Epithelial cell of proximal tubule (primary cell): ENCODE measurements at places on chromosomes 2 and 18. TPM values are rescaled to one million over a fixed set of nuclear protein-coding genes. Genes with fewer than 3 reads are reported as not detected.
A peak's percentile ranks its signal among the peaks of the same experiment; 100 is the strongest.

GRCh38 chr2:101986804-101987740 lies 4.7 kb upstream of the IL1R2 start:
- DNase-seq, result no peak

DNA sequence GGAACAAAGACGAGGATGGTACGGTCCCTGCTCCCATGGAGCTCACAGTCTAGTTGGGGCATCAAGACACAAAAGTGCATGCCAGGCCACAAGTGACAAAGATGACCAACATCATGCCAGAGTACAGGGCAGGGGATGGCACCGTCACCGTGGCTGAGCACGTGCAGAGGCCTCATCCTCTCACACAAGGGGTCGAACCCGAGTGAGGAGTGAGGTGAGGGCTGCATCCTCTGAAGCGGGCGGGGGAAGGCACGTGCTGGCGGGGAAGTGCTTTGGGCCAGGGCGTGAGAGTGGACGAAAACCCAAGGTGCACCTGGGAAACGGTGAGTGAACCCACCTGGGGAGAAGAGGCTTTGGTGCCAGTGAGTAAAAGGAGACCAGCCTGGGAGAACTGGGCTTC lies 41.0 kb downstream of the MRPL35 start:
- no peak for DNase-seq

GRCh38 chr2:180872255-180872654 lies 108.2 kb upstream of the UBE2E3 start:
- no peak for DNase-seq

DNA sequence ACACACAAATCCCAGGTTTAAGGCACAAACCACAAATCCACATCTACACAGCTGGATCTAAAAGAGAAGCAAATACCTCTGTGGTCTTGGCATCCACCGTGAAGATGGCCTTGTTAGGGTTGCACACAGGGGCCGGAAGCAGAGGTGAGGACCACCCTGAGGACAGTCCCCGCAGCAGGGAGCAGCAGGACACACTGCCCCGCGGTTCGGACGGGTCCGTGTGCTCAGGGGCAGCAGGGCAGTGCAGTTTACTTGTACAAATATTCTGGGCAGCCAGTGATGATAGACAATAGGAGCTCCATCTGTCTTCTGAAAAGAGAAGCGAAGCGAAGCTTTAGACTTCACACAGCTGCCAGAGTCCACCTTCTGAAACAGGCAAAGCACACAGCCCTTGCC lies 8.8 kb downstream of the PASK start:
- DNase-seq, result no peak

DNA sequence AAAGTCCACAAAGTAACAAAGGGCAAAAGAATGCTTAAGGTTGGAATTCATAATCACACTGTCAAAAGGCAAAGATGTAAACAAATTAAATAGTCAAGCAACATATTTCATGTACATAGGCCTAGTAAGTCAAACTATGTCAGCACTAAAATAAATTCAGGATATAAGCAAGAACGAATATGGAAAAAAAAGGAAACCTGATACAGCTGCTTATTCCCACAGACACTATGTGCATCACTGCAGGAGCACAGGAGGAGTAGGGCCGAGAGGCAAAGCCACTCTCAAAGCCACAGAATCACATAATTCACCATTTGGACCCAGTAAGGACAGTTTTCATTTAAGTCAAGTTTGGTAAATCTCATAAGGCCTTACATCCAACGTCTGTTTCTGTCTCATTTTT lies 116.6 kb downstream of the SATB2 start:
- DNase-seq, result no peak

DNA sequence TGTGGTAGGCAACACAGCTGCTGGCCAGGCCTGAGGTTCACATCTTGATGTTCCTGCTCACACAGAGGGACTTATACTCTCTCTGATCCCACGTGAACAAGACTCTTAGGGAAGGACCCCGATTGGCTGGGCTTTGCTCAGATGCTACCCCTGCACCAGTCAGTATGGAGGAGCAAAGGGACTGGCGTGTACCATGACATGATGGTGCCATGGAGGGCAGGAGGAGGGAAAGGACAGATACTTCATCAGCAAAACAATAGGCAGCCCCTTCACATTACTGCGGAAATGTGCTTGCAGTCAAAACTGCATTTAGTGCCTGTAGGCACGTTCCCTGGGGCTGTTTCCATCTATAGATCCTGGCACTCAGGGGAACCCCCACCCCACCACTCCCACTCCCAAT lies 42.7 kb downstream of the ZFP36L2 start:
- no peak for DNase-seq

- no peak for DNase-seq
These were observed 20.9 kb downstream of the GKN2 start for GRCh38 chr2:68931799-68932198.

GRCh38 chr18:74012954-74013630 lies 134.5 kb downstream of the FBXO15 start:
- DNase-seq, result no peak

- no peak for DNase-seq
These were observed 144.9 kb upstream of the TWIST2 start for GRCh38 chr2:238703053-238703415.

The NT5DC4 gene
- total RNA-seq, result not detected in 2 replicates

The HYCC2 gene
- 2.1 and 4.1 TPM in 2 replicates for total RNA-seq

GRCh38 chr2:103152556-103152955 lies 390.7 kb downstream of the TMEM182 start:
- DNase-seq, result no peak

The PLB1 gene
- total RNA-seq, result 1.2 and 2.1 TPM in 2 replicates

GRCh38 chr18:8620845-8621244 lies 11.6 kb downstream of the RAB12 start:
- no peak for DNase-seq

DNA sequence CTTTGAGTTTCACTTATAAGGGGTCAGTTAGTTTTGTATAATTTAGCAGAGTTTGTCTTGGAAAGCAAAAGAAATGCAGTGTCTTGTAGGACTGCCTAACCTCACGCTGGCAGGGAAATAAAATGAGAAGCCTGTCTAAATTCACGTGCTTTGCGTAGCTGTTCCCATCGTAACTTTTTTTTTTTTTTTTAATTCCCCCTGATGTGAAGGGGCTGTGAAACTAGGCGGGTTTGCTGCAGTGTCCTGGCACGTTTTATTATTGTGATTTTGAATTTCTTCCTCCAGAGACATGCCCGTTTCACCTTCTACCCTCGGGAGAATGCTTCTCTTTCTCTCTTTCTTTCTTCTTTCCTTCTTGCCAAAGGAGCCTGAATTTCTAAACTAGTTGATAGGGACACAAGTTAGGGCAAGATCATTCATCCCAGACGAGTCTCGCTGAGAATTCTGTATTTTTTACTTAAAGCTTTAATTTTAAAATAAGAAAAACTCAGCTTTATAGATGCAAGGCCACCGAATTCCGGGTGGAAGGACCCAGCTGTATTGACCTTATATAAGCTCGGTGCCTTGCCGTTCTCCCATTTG lies 2.3 kb downstream of the MEIS1 start:
- DNase-seq, result no peak

GRCh38 chr18:13450289-13451212 lies 232.0 kb downstream of the LDLRAD4 start:
- no peak for DNase-seq

GRCh38 chr18:29912351-29912750 lies 1130.2 kb downstream of the DSC3 start:
- DNase-seq, result no peak

- no peak for DNase-seq
These were observed 1342.0 kb upstream of the ZEB2 start for GRCh38 chr2:145861940-145862339.

- no peak for DNase-seq
These were observed 188.7 kb downstream of the MBD5 start for GRCh38 chr2:148209603-148210002.

GRCh38 chr2:109247812-109248211 lies 118.8 kb downstream of the SH3RF3 start:
- DNase-seq, result no peak

GRCh38 chr2:200765139-200765951 lies 46.4 kb upstream of the BZW1 start:
- peak; percentile 76 for DNase-seq

DNA sequence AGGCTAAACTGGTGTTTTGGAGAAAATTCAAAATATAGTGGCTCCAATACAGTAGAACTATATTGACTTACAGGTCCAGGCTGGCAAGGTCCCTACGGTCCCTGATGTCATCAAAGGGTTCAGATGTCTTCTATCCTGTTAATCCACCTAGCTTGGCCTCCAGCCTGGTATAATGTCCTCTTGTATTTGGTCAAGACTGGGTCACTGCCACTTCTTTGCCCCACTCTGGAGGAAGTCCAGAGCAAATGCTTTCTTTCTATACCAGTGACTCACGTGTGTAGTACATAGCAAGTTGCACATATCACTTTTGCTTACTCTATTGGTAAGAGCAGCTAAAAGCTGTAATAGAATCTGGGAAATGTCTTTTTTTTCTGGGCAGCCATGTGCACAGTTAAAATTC lies 80.8 kb downstream of the LCLAT1 start:
- no peak for DNase-seq

DNA sequence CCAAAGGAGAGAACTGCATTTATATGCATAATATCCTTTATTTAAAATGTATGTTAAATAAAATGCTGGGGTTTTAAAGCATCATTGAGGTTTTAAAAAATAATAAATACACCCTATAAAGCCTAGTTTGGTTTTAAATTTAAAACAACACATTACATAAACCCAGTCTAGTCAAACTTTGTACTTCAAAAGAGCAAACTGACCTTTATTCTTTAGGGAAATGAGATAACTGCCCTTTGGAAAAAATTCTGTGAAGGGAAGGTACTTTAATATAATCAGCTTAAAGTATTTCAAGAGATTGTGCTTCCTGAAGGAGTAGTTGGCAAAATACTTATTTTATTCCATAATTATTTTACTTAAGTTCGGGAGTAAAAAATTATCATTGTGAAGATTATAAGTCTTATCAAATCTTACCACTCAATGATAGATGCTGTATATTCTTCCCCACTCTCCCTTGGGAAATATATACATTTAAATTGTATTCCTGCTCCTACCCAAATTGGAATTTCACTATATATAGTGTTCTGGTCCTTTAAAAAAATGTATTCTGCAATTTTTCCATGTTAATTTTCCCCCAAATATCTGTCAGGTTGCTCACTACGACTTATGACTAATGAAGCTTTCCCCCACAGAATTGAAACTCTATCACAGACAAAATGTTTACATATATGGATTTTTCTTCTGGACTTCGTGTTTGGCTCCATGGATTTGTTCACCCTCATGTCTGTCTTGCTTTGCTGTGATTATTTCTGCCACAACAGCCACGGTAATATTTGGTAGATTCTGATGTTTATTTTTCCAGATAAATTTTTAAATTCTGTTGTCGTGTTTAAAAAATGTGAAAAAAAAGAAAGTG lies 42.1 kb downstream of the ZC3H6 start:
- no peak for DNase-seq

The SERPINB3 gene
- total RNA-seq, result 0.12 TPM in 1 of 2 replicates, not detected in the other

- DNase-seq, result no peak
These were observed 65.7 kb upstream of the FOSL2 start for GRCh38 chr2:28326881-28327505.

The TRAK2 gene
- 11.2 and 17.9 TPM in 2 replicates for total RNA-seq

- no peak for DNase-seq
These were observed 144.7 kb downstream of the PHLPP1 start for GRCh38 chr18:62860062-62860461.

DNA sequence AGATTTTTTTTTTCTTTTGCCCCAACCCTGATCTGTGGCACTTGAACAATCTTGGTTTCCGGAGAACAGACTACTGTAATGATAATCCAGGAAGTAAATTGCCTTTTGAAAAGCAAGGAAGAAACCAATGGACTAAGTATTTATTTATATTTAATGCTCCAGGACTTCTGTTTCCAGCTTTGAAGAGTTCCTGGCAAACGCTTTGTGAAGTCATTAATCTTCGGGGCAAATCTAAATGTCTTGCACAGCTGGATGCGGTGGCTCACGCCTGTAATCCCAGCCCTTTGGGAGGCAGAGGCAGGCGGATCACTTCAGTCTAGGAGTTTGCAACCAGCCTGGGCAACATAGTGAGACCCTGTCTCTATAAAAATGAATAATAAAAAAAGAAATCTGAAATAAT lies 135.1 kb upstream of the GATA6 start:
- DNase-seq, result no peak

- DNase-seq, result no peak
These were observed 38.8 kb downstream of the ADAM23 start for GRCh38 chr2:206482123-206482522.

- DNase-seq, result no peak
These were observed 57.5 kb downstream of the PIAS2 start for GRCh38 chr18:46859855-46860254.

The GALNT14 gene
- 80.7 and 90.4 TPM in 2 replicates for total RNA-seq

DNA sequence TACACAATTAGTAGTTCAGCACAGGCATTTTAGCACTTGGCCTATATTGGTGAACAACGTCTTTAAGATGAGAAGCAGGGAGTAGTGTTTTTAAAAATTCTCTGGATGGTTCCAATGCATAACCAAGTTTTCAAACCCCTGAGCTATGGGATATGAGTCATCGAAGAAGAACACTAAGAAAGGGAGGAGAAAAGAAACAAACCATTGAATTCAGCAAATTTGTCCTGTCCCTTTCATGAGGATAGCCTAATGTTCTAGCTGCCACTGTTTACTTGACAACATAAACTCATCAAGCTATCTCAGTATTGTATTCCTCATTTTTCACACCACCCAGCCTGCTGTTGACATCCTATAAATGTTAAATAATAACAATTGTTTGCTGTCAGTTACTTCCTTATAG lies 158.0 kb downstream of the BARD1 start:
- no peak for DNase-seq

The RGPD8 gene
- 2.4 and 4.3 TPM in 2 replicates for total RNA-seq

DNA sequence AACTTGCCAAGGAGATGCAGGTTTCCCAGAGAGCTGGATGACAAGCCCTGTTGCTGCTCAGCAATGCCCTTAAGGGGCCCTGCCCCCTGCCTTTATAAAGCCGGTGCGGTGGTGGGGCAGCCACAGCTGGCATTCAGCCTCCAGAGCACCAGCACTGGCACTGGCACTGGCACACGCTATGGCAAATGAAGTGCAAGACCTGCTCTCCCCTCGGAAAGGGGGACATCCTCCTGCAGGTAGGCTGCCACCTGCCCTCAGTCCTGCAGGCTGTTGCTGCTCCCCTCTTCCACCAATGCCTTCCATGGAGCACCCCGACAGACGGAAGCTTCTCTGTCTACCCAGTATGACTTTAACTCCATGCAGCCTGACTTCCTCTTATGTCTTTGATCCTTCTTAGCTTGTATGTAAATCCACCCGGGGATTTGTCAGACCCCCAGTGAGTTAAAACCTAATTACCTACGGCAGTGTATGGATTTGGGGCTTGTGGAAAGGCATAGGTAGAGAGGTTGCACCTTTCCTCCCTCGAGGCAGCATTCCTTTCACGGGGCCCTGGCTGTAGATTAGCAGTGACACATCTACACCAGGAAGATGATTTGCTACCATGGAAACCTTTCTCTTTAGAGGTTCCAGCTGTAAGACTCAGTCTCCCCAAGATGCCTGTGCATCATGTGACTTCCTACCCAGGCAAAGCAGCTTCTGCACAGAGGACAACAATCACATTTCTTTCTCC lies at the start of gene DAPL1:
Gene DAPL1 (plus strand): TSS at position 123 of the 730 bp plus-strand sequence. CDS start 56 bp downstream, at position 179.
- no peak for DNase-seq

DNA sequence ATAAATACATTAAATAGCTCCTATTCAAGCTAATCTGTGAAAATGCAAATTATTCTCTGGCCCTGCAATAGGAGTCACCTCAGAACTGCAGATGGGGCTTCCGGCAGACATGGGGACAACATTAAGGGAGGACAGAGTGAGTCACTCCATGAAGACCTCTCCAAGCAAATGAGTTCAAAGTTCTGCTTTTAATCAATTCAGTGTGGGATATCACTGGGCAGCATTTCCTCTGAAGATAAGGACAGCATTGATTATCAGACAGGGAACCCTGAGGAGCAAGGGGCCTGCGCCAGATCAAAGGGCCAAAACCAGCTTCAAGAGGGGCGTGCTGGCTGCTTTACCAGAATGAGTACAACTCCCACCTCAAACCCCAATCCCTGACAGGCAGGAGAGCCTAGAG lies 356.9 kb upstream of the KLHL29 start:
- DNase-seq, result no peak
